Brain pericyte (primary cell): ENCODE measurements at places on chromosomes 4 and X.

DNA sequence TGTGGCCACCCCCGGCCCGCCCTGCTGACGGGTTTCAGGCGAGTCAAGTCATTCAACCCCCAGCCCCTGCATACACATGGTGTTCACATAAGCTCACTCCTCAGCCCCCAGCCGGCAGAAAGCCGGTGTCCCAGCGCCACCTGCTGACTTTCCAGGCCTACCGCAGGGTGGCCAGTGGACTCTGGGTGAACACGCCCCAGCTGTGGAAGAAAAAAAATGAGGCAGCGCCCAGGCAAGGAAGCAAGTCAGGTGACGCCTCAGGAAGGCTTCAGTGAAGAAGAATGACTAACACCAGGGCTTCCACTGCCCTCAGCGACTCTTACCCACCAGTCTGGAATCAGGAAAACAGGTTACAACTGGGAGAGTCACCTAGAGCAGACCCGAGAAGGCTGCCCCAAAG lies 15.8 kb downstream of the BCAP31 start:
- DNase-seq: no peak

DNA sequence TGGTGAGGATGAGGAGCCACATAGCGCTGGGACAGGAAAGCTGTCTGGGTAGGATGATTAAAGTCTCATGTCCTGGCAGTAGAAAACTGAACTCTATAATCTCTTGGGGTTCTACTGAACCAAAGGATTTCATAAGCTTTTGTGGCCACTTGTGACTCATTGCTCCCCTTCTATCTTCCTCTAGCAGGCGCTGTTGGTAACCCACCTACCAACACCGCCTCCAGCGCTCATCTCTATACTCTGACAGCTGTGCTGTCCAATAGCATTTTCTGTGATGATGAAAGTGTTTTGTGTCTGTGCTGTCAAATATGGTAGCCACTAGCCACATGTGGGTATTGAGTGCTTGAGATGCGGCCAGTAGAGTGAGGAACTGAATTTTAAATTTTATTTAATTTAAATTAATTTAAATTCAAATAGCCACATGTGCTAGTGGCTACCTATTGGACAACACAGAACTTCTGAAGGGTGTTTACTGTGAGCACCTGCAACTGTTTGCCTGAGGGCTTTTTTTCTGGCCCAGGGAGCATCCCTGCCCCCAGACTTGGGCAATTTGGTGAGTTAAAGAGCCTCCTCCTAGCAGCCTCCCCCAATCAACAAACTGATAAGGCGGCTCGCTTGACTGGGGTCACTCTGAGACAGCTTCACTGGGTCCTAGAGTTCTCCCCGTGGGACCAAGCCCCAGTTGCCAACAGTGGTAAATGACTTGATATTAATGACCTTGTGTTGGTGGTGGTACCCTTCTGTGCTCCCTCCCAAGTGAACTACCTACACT lies 169.2 kb upstream of the ATP6AP2 start:
- no peak for DNase-seq

DNA sequence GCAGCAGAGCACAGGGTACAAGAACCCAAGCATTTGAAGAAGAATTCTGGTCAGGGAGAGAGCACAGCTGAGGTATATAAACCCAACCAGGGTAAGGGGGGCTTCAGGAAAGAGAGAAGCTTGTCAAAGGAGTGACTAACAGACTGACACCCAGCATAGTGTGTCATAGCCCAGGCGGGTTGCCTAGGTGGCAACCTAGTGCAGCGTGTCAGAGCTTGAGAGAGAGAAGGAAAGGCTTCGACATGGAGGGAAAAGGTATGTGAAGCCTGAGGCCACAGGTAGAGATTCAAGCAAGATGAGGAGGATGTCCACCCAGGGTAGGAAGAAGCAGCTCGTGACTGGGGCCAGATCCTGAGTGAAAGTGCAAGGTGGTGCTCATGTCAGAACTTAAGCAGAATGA lies 8.5 kb upstream of the ANTXR2 start:
- DNase-seq: no peak

- DNase-seq: no peak
Observed at GRCh38 chr4:1790005-1790404, 3.1 kb upstream of the FGFR3 start.

GRCh38 chr4:108172753-108173598 lies 4.2 kb upstream of the LEF1 start:
- DNase-seq: no peak

DNA sequence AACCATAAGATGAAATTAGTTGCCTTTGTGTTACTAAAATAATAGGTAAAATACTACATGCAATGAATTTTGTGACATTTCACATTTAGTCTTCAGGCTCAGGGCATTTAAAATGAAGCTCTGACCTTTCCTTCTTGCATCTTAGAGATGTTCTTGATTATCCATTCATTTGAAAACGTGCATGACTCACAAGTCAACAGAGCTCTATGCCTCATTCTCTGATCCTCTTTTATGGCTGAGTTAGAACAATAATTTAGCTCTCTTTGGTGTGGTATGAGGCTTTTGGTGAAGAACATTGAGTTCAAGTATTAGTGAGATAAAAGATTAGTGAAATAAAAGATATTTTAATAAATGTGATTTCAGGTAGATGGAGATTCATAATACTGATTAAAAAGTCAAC lies 66.5 kb downstream of the TIGD2 start:
- DNase-seq: no peak

DNA sequence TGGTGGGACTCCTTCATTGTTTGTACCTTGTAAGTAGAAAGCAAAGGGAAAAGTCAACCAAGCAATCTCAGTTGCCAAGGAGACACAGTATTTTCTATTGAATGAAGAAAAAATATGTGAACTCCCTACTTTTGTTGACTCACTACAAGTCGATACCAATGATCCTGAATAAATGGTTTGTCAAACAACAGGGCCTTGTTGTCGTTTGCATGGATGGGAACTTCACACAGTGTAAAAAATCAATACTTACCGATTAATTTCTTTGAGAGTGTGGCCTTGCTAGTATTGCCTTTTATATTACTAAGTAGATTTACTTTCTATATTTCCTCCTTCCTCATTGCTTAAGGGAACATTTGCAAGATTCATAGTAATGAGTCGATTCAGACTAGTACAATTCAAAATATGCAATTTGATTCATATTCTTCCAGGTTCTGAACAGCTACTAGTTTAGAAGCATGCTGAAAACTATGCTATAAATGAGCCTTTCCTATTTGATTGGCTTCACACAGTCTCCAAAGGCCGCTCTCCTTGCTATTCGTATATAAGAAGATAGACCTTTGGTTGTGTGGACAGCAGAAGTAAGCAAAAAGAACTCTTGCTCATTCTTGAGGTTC lies 108.0 kb downstream of the ZNF330 start:
- no peak for DNase-seq

GRCh38 chr4:22238742-22239141 lies 277.1 kb downstream of the ADGRA3 start:
- no peak for DNase-seq

DNA sequence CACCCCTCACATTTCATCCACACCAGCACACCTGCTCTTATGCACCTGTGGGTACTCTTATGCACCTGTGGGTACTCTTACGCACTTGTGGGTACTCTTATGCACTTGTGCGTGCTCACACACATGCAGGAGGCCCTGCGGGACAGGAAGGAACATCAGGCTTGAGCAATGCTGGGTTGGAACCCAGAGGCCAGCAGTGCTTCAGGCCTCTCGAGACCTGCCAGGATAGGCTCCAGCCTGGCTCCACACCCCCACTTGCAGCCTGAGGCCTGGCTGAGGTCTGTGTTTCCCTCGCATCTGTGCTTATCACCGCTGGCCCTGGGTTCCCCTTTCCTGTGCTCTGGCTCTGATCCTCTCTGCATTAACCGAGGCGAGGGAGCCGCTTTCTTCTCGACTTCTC lies 34.7 kb downstream of the SORCS2 start:
- DNase-seq: no peak

DNA sequence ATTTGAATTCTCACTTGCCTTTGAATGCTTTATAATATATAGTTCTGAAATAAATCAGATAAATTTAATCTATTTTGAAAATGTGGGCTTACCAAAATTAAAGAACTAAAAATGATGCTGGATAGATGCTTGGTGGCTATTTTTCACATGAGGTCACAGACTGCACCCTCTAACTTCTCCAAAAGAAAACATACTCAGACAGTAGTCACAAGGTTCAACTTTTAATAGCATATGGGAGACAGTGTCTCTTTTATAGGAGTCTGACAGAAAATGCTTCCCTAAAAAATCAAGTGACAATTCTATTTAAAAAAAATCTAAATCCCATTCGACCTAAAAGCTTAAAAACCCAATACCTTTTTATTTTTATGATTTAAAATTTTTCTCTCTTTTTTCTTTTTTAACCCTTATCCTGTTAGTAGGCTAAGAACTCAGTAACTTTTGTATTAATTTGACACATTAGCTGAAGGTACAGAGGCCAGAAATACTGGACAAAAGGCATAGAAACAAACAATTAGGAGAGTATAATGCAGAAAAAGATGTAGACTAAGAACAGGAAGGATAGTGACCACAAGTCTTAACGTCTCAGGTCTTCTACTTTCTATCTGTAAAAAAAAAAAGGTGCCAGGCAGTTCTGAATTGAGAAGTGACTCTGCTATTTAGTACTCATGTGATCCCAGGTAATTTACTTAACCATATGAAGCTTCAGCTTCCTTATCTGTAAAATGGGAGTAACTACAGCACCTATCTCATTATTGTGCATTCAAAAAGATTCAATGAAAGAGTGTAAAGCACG lies 7.6 kb downstream of the TIGD4 start:
- DNase-seq: no peak

- no peak for DNase-seq
Observed at GRCh38 chr4:78865451-78865850, 73.8 kb downstream of the PAQR3 start.

- no peak for DNase-seq
Observed at GRCh38 chr4:182975806-182976205, 58.6 kb upstream of the DCTD start.

DNA sequence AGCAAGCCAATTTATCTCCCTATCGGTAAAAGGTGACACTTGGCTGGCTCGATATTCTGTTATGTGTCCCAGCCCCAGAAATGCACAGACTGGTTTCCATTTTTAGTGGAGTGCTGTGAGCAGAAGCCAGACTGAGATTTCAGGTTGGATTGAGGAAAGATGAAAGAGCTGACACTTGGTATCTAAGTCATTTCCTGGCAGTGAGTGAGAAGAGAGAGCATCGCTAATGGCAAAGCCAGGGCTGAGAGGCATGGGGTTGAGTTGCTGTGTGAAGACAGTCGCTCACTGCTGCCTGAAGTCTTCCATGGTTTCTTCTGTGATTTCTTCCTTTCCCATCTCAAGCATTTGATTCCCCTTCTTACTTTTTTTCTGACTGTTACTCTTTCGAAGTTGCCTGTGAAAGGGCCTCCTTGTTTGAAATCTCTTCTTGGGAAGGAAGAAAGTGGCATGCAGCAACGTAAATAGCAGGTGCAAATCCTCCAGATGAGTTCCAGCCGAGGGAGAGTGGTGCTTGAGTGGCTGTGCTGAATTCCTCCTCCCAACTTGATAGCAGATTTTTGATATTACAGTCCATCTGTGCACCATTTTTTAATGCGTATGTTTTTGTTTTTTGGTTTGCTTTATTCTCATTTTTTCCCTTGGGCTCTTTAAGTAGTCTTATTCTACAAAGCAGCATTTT lies 109.2 kb upstream of the LIMCH1 start:
- no peak for DNase-seq

GRCh38 chr4:151797853-151798252 lies 37.0 kb upstream of the GATB start:
- DNase-seq: no peak

DNA sequence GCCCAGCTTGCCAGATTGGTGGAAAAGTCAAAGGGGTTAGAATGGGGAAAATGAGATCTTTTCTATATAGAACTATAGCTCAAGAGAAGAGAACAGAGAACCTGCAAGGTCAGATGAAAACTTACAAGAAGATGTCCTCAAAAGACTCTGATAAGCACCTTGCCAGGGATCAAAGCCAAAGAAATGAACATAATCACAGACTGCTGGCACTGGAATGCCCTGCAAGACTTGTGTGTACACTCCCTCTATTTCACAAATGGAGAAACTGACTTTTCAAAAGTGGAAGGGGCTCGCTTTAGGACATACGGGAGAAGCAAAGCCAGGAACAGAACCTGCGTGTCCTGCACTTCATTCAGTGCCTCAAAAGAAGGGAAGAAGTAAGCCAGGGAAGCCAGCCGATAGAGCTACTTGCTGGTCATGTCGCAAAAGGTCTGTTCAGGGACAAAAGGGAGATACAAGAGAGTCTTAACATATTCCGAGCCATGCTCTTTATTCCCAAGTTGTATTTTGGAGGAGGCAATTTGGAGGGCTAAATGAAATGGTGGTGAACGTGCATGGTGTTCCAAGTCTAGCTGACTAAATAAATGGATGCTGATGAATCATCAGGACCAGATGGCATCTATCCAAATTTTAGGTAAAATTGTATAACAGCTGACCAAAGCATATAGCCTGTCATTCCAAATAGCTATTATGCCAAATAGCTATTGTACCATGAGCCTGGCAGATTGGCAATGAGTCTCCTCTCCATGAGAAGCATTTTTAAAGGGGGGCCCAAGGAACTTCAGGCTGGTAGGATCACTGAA lies 175.6 kb upstream of the GPC4 start:
- DNase-seq: no peak

DNA sequence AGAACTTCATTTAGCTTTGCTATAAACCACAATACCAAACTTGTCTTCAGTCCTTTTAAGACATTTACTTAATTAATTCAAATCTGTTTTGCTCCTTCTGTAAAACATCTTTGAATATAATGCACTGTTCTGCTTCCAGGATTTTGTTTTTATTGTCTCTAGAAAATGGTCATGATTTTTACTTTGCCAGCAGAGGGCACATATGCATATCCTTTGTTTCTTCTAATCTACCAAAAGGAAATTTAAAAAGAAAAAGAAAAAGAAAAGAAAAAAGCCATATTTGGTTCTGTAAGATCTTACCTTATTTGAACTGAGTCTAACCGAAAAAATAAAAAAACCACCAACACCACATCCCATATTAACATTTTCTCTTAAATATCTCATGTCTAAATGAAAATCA lies 101.9 kb upstream of the CCSER1 start:
- no peak for DNase-seq

DNA sequence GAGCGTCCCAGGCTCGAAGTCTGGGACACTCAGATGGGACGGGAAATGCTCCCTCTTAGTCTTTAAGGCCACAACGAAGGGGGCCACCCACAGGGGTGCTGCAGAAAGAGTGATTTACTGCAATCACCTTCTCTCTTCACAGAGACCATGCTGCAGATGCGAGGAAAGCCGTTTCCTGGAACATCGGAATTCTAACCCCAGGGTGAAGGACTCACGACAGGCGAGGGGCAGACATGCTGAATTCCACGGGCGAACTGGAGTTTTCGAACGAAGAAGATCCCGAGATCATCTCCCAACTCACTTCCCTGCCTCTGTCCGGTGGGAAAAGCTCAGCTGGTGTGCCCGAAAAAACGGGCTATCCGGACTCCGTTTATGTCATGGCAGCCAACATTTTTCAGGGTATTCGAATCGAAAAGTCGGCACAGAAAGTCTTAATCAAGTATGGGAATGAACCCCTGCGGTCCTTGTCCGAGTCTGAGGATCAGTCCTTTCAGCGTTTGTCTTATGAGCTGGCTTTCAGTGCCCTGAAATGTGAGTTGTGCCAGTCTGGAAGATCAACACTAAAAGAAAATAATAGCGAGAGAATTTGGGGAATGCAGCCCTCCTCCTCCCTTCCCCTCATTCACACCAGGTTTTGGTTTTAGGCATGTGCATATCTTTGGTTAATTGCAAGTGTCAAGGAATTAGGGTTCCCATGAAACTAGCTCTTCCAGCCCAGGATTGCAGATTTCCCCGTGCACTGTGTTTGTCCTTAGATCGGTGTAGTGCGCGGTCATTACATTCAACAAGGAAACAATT lies 905 bp downstream of the NSUN7 start:
- DNase-seq: no peak
